Frontal cortex (tissue), 4 donors: ENCODE measurements at places on chromosomes 2 and 18. TPM values are rescaled to one million over a fixed set of nuclear protein-coding genes. Genes with fewer than 3 reads are reported as not detected.

GRCh38 chr2:174339561-174340399, 5.0 kb downstream of the SP9 start:
- DNase-seq: no peak

SSB gene
- total RNA-seq: 89.3 TPM

PCGF1 gene
- total RNA-seq: 8.2 TPM

DNA sequence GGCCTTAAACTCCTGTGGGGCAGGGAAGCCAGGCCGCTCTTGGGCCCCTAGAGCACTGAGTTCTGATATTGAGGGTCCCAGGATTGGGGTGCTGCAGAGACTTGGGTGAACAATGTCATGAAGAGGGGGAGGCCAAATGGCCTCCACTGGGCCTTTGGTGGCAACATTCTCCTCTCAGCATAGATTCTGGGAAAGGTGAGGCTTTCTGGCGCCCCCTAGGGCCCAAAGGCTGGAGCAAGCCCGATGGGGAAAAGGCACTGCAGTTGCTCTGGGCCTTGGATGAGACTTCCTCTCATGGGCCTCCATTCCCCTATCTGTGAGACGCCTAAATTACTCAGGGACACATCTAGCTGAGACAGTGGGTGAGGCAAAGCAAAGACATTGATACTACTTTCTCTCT, 84.8 kb downstream of the ACAA2 start:
- DNase-seq: peak; percentile 20

GRCh38 chr18:45156946-45157345, 458.3 kb upstream of the SLC14A2 start:
- no peak for DNase-seq

PSTPIP2 gene
- 0.41 TPM for total RNA-seq

DNA sequence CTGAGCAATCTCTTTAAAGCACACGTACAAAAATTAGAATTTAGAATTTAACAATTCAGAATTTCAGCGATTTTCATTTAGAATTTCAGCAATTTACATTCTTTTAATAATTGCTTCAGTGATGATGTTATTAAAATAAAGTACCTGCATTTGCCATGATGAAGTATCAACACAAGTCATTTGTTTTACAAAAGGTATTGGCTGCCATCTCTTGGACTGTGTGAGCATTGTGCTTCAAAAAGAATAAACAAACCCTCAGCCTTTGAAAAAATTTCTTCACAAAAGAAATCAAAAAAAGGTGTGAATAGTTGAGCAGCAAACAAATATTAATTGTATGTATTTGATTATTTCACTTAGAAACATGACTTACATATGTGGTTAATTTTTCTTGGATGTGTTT, 27.1 kb upstream of the ZC3H15 start:
- no peak for DNase-seq

- DNase-seq: no peak
These were observed 202.1 kb upstream of the SMAD7 start for GRCh38 chr18:49152885-49153284.

DNA sequence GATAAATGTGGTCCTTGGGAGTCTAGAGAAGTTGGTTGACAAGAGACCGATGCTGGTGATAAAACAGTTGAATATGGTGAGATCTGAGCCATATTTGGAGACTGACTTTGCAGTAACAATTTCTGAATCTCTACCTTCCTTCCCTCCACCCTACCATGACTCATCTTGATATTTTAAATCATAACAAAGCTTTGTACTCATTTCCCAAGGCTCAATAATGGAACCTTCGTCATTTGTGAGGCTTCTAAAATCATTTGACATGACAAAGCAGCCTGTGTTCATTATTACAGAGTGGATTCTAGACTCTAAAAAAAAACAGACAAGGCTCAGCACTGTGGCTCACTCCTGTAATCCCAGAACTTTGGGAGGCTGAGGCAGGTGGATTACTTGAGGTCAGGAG, 38.5 kb upstream of the PDCL3 start:
- DNase-seq: no peak

- no peak for DNase-seq
These were observed 121.8 kb downstream of the EPHA4 start for GRCh38 chr2:221450280-221450679.

GRCh38 chr2:54194761-54195750, 61.0 kb downstream of the TSPYL6 start:
- no peak for DNase-seq

DNA sequence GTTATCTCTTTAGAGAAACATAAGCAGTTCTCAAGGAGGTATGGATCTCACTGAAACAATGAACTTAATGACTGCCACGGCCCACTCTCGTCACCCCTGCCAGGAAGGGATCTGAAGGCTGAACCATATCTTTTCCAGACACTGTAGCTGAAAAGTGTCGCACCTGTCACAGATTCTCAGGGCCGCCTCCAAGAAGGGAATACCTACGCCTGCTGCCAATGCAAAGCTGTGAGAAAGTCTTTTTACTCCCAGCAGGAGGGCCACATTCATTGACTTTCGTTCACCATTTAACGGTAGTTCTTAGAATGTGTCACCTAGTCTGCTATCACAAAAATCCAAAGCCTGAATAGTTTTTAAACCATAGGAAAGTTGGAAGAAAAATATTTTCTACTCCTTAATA, 66.7 kb upstream of the SH3BP4 start:
- no peak for DNase-seq

CCDC85A gene
- total RNA-seq: 31.0 TPM

- DNase-seq: no peak
These were observed 93.0 kb downstream of the DPP4 start for GRCh38 chr2:161980976-161981375.

ANKRD30BL gene
- 12.6 TPM for total RNA-seq

DNA sequence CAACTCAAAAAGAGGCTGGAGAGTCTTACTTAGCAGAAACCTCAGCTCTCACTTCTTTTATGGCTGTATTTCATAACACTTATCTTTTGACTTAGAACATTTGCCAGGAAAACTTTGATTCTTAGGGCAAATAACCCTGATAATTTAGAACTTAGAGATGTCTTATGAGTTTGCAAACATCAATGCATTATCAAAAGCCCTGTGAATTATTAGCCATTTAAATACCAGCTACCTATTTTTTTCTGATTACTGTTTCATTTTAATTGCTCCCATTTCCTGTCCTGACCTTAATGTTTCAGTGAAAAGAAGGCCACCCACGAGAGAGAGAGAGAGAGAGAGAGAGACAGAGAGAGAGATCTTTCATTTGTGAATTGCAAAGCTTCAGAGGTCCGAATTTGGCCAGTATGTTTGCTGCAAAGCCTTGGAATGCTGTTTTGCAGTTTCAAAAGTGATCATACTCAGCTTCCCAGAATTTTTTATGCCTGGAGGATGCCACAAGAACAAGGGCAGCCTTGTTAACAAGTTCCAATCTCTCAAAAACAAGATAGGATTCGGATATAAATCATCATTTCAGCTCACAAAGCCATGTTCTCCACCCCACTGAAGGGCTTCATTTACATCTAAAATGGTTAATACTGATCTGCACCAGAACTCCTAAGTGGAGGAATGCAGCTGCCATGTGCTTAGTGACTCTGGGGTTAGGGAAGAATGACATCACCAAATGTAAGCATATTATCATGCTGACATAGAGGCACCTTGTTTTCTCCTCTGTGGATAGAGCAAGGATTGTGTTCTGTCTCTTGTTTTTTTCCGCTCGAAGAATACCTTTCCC, 478.2 kb downstream of the ARHGAP15 start:
- no peak for DNase-seq

DNA sequence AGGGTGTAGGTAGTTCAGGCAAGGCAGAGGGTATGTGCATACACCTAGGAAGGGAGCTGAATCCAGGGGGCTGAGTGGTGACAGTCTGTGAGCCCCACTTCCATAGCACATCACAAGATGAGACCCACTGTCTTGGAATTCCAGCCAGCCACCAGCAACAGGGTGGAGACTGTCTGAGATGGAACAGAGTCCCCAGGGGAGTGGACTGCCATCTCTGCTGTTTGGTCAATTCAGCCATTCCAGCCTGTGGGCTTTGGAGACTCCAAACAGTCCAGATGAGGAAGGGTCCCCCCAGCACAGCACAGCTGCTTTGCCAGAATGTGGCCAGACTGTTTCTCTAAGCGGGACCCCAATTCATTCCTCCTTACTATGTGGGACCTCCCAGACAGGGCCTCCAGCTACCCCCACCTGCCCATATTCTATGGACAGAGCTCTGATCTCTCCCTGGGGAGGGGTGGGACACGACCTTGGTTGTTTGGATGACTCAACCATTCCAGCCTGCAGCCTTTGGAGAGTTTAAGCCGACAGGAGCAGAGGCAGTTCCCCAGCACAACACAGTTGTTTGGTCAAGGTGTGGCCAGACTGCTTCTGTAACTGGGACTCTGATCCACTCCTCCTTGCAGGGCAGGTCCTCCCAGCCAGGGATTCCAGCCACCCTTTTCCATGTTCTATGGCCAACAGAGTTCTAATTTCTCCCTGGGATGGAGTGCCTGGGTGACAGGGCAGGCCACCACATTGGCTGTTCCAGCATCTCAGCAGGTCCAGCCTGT, 178.0 kb downstream of the RND3 start:
- no peak for DNase-seq

GRCh38 chr18:8091035-8091434, 518.2 kb upstream of the RAB12 start:
- DNase-seq: no peak

ZC3H6 gene
- total RNA-seq: 19.6 TPM

- DNase-seq: no peak
These were observed 799.7 kb downstream of the LRP1B start for GRCh38 chr2:141331127-141331526.
